ENCODE measurements at places on chromosomes 12 and 14.

GRCh38 chr14:75543253-75543652 lies 21.0 kb downstream of the BATF start:
- no peak for DNase-seq

GRCh38 chr14:56073799-56074198 lies 44.4 kb upstream of the PELI2 start:
- DNase-seq, result peak; percentile 38

- DNase-seq, result no peak
Measured at GRCh38 chr12:107360482-107360881, 267.1 kb upstream of the CRY1 start.

DNA sequence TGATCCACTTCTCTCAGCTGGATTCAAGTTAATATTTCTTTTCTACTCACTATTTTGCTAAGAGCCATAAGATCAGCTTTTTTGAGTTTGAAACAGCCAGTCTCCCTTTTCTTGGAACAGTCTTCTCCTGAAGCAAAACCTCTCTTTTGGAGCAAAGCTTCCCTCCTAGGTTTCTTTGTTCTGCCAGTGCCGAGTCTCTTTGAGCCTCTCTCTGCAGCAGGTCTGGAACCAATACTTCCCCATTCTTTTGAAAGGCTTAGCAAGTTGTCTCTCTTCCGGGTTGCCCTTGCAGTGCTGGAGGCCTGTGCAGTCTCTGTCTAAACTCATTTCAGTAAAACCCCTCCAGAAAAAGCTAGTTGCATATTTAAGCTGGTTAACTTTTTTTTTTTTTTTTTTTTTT lies 454.8 kb downstream of the NOVA1 start:
- DNase-seq, result no peak

DNA sequence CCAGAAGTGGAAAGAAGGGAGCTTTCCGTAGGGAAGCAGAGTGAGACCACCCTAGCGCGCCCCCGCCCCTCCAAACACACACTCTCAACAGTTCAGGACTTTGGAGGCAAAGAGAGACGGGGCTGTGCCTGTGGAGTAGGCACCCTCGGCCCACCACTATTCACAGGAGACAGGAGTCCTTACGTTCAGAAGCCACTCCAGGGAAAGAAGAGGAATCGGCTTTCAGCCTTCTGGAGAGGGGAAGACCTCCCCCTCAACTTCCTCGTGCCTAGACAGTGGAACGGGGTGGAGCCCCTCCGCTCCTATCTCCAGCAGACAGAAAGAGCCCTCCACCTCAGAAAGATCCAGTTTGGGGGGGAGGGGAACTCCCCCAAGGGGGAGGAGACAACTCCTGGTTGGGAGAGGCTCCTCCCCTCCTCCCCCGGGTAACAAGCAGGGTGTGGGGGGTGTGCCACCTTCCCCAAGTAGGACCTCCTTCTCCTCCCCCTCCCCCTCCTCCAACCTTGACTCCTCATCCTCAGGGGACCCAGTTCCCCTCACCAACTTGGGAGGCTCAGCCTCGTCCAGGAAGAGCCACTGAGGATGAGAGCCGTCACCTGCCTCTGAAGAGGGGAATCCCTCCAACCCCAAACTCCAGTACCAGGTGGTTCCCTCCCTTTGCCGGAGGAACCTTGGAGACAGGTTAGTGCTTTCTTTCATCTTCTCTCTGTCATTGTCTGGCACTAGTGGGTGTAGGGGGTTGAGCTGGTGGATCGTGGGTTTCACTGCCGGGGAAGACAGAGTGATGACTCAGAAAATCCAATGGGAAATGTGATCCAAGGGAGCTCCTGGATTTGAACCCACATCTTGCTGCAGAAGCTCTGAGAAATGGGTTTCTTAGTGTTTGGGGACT lies 883 bp downstream of the FOXJ2 start:
- DNase-seq, result no peak

DNA sequence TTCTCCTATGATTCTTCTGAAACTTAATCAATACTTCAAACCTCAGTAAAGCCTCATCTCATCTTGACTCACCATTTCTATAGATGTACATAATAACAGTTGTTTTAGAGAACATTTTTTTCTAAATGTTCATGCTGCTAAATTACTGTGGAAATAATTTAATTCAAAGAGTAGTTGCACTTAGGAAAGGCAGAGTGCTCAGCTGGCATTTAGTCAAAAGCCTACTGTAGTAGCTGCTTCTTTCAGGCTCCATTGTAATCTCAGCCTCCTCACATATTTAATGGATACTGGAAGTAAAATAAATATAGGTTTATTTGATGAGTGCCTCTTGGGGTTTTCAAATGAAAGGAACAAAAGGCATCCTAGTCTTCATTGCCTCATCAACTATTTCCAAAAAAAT lies 325.0 kb downstream of the CCER1 start:
- no peak for DNase-seq

DNA sequence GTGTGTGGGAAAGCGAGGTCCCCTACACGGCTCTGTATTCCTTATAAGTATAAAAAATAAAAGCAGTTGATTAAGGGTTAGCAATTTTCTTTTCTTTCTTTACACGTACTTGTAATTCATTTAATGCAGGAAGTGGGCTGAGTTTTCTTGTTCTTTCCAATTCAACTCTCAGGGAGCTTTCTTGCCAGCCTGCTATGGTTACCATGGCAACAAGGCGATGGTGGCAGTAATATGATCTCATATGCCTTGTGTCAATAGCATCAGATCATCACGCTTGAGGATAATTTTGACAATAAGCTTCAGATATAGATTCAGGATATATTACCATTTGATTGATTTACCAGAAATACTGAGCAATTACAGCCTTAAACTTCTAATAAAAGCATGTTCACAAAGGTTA lies 466.5 kb downstream of the APAF1 start:
- DNase-seq, result no peak

DNA sequence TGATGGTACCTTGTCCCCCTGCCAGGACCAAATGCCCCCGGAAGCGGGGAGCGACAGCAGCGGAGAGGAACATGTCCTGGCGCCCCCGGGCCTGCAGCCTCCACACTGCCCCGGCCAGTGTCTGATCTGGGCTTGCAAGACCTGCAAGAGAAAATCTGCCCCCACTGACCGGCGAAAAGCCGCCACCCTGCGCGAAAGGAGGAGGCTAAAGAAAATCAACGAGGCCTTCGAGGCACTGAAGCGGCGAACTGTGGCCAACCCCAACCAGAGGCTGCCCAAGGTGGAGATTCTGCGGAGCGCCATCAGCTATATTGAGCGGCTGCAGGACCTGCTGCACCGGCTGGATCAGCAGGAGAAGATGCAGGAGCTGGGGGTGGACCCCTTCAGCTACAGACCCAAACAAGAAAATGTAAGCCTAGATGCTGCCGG lies 410 bp downstream of the MYF6 start:
- no peak for DNase-seq

- no peak for DNase-seq
Measured at GRCh38 chr14:58305730-58306129, 7.4 kb downstream of the ARID4A start.

Measured in AG09319 (cell line).